ENCODE measurements at places on chromosomes 3 and 15.

DNA sequence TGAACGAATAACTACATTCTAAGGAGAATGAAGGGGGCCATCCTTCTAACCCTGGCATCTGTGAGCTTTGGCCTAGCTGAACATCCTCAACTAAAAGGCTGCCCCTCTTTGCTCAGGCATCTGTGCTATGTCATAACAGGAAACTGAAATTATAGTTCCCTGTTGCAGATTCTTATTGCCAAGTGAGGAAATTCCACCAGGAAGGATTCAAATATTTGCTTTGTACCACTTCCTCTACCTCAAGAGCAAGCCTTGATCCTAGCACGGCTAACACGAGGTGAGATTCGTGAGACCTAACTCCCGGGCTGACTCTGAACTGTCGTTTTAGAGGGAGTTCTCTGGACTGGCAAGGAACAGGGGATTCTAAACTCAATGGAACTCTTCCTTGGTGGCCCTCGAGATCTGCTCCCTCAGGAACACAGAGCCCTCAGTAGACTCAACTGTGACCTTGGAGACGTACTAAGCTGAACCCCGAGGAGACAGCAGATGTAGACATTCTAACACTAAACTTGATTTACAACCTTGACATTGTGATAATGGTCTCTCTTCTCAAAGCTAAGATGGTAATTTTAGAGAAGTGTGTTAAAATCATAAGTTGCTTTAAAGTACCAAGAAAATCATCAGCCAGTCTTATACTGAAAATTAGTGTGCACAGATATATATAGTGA, 4.2 kb downstream of the SPG21 start:
- no peak for DNase-seq

GRCh38 chr3:39064646-39065045, 12.8 kb downstream of the WDR48 start:
- no peak for DNase-seq

GRCh38 chr3:111923806-111924205, 55.0 kb upstream of the ABHD10 start:
- DNase-seq, result no peak

- no peak for DNase-seq
Observed at GRCh38 chr15:44144184-44144583, 50.9 kb downstream of the FRMD5 start.

- peak; percentile 48 for DNase-seq
Observed at GRCh38 chr3:195450731-195451229, 8.0 kb upstream of the ACAP2 start.

DNA sequence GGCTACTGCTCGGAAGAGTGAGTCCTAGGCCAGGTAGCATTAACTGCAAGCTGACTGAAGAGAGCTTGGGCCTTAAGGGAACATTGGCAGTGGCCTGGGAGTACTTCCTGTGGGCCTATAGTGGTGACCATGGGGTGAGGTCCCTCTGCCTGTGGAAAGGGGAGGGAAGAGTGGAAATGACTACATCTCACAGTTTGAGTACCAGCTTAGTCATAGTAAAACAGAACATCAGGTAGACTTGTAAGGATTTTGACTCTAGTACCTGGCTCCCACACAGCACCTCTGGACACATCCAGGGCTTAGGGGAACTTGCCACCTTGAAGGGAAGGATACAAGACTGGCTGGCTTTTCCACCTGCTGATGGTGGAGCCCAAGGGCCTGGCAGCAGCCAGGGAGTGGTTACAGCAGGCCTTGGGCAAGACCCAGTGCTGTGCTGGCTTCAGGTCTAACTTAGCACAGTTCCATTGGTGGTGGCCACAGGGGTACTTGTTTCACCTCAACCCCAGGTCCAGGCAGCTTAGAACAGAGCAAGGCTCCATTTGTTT, 147.8 kb downstream of the SLC9A9 start:
- no peak for DNase-seq

GRCh38 chr3:69282181-69282580, 103.7 kb downstream of the FRMD4B start:
- DNase-seq, result no peak

GRCh38 chr3:49785565-49786356, 581 bp downstream of the IP6K1 start:
- no peak for DNase-seq

DNA sequence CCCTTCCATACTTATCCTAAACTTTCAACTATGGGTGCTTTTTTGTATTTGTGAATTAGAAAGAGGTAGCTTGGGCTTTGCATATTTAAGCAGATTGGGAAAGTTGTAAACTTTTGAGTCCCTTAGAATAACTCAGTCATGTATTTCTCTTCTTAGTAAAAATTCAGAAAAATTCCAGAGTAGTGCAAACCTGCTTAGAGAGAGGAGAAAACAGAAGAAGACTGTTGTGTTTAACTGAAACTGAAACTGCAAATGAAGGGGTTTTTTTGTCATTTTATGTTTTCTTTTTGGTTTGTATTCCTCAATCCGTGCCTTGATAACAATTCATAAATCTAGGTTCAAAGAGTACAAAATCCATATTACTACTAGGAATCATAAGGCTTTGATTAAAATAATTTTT, 31.3 kb downstream of the CD200 start:
- no peak for DNase-seq

- DNase-seq, result no peak
Observed at GRCh38 chr3:61371123-61371522, 119.9 kb upstream of the FHIT start.

GRCh38 chr3:120763601-120764000, 21.1 kb downstream of the GTF2E1 start:
- no peak for DNase-seq

DNA sequence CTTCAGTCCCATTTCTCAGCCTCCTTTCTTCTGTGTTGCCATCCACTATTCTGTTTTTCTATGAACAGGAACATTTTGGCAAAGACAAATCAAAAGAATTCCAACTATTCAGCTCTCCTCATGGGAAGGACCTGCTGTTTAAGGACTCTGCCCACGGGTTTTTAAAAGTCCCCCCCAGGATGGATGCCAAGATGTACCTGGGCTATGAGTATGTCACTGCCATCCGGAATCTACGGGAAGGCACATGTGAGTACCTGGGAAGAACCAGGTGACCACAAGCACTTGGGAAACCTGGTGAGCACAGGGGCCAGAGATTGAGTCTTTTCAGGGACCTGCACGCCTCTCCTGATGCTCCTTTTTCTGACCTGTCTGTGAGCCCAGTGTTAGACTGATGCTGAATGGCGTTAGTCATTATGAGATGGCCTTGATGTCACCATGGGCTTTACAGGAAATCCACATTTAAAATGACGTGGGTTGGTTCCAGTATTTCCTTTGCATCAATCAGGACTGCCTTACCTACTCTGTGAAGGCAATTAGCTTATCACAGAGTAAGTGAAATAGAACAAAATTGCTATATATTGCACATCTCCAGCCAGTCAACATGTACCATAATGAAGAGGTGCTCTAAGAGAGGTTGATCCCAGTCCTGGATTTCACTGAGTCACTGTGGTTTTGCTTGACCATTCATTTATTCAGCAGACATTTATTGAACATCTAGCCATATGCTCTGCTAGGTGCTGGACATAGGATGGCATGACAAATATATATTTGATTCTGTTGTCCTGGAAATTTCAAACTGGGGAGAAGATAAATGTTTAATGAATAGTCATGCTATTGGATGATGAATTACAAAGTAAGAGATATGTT, 11.7 kb downstream of the TF start:
- no peak for DNase-seq
